ENCODE measurements at places on chromosomes 1 and 21. TPM values are rescaled to one million over a fixed set of nuclear protein-coding genes. Genes with fewer than 3 reads are reported as not detected.

DNA sequence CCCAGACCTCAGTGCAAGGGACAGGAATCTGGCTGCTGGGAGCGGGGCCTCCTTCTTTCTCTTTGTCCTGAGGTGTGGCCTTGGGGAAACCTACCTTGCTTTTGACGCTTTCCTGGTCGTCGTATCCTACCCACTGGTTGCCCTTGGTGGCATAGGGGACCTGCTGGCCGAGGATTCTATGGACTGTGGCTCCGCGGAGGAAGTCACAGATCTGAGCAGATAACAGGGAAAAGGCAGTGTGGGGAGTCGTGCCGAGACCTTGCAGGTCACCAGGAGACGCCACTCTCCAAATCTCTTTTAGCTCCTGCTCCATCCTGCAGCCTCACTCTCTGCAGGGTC lies 4.0 kb upstream of the MYBPH start:
- H3K36me3 ChIP-seq, result no peaks in the 10 kb centered on the region
- DNase-seq, result no peak
- no peak overlapping the region for H3K4me3 ChIP-seq

The UBE2U gene
- not detected for total RNA-seq

DNA sequence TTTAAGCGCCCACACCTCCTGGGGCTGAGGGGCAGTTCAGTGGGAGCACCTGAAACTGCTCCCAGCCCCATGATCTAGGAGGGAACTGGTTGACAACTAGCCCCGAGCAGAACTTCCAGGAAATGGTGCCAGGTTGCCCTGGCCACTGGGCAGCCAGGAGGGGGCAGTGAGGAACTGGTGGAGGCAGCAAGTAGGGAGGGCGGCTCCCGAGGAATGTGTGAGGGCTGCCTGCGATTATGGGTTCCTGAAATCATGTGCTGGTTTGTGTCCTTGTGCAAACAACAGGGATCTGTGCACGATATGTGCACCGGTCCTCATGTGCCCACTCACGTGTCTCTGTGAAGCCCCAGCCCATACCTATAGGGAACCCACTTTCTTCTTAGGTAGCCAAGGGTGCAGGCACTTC lies 9.9 kb downstream of the GPR3 start:
- H3K4me1 ChIP-seq, result no peaks in the 10 kb centered on the region
- H3K27ac ChIP-seq, result peak overlapping the region; percentile 48
- no peaks in the 10 kb centered on the region for H3K27me3 ChIP-seq
- no peak for DNase-seq

- no peak overlapping the region for H3K27ac ChIP-seq
- H3K4me1 ChIP-seq, result peaks cover 10% of the 10 kb centered on the region
- no peak for DNase-seq
Measured at GRCh38 chr1:94011709-94012595, 102.7 kb upstream of the GCLM start.

The S100A16 gene
- total RNA-seq, result not detected

DNA sequence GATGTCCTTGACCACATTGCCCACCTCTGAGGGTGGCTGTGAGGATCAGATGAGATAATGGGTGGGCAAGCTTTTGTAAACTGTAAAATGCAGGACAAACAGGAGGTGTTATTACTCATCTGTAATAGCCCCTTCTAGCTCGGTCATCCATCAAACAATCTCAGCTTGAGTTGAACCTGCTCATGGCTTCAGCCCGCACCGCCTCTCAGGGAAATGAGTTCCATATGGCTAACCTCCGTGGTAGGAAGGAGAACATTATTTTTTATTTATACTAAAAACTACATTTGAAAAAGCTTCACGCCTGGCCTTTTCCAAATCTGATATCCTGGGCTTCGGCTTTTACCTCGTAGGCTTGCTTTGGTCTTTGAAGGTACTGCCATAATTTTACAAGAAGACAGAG lies 116.2 kb upstream of the USP24 start:
- no peaks in the 10 kb centered on the region for H3K4me1 ChIP-seq
- H3K27me3 ChIP-seq, result no peaks in the 10 kb centered on the region
- DNase-seq, result no peak
- H3K4me3 ChIP-seq, result no peak overlapping the region
- H3K36me3 ChIP-seq, result no peaks in the 10 kb centered on the region

DNA sequence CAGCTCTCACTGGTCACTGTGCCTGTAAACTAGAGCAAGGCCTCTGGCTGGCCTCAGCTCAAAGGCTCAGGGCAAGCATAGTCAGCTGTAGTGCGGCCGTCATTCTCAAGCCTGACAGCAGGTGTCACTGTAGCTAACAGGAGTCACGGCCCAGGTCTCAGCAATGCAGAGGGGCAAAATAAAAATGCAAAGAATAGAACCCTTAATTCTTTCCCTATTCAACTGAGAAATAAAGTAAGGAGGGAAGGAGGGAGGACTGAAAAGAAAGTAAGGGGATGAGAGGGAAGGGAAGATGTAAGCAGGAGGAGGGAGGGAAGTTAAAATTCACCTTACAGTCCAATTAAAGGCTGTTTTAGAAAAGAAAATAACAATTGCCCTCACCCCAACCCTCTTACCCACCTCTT lies 106.1 kb downstream of the KIAA0319L start:
- H3K4me1 ChIP-seq, result peaks cover 19% of the 10 kb centered on the region
- H3K4me3 ChIP-seq, result no peak overlapping the region

DNA sequence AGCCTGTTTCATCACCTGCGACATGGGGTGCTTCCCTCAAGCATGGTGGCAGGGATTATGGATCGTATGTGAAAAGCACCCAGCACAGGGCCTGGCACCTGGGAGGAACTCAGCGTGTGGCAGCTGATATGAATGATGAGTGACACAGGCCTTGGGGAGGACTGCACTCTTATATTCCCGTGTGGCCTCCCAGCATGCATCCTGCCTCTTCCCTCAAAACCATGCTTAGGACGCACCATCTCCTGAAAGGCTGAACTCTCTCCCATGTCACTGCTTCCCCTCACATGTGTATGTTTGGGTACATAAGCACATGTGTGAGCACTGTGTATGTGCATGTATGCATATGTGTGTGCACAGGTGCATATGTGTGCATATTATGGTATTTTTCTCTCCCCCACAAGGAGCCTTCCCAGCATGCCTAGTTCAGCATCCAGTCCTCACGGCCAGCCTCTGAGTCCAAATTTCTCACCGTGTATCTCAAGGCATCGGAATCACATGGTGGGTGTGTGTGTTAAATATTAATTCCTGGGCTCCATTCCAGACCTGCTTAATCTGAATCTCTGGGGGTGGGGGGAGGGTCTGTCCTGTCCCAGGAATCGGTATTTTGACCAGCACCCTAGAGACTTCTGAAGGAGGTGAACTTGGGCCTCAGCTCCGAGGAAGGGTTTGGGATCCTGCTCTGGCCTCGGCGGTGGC lies 12.8 kb downstream of the MYOM3 start:
- DNase-seq, result no peak
- no peaks in the 10 kb centered on the region for H3K4me1 ChIP-seq
- no peak overlapping the region for H3K27ac ChIP-seq
- H3K4me3 ChIP-seq, result no peak overlapping the region

The MAPKAPK2 gene
- total RNA-seq, result 74.4 TPM

The GUCA2A gene
- total RNA-seq, result 0.76 TPM

DNA sequence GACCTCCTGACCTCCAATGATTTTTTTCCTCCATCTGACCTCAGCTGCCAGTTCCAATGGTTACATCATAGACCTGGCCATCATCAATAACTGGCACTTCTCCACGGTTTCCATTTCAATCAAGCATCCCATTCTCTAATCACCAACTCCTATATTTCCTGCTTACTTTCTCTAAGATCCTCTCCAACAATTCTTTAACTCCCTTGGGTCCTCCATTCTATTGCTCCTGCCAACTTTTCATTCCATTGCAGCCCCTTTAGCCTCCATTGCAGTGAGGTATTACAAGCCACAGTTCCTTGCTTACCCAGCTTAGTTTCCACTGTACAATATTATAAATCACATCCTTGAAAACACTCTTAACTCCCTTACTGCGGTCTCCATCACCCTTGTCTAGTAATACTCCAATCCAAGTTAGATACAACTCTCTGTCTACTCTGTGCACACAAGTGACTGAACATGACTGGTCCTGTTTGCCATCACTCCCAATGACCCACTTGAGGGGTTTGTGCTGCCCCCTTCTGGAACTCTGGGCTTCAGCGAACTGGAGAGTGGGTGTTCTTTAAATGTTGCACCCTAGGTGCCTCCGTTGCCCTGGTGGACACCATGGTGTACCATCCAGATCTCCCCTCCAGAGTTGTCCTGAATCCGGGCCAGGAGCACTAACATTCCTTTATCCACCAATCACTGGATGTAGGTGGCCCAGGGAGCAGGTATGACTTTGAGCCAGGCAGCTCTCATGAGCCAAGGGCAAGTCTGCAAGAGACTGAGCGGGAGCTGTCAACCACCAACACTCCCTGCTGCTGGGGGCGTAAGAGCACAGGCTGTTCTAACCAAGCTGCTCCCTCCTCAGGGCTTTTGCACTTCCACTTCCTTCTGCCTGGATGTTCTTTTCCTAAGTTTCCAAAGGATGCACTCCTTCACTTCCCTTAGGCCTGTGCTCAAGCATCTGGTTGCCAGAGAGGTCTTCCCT lies 3.7 kb upstream of the FNDC7 start:
- H3K4me3 ChIP-seq, result no peak overlapping the region
- peak; percentile 24 for DNase-seq
- H3K36me3 ChIP-seq, result no peaks in the 10 kb centered on the region
- H3K4me1 ChIP-seq, result peaks cover 21% of the 10 kb centered on the region
- no peaks in the 10 kb centered on the region for H3K27me3 ChIP-seq

The ITLN1 gene
- not detected for total RNA-seq

DNA sequence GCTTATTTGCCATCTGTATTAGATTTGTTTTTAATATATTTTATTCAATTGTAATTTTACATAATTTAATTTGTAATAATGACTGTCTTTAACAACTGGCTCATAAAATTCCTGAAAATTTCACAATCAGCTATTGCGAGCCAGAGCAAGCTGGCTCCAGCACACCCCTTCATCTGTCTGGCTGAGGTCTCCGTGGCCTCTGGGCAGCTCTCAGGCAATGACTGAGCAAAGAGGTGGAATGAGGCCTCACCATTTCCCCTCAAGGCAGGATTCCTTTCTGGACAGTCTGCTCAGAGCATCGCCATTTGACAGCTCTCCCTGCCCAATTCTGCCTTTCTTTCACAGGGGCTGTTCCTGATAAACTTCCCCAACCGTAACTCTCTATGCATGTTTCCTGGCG lies 5.8 kb upstream of the KANK4 start:
- no peaks in the 10 kb centered on the region for H3K36me3 ChIP-seq
- no peaks in the 10 kb centered on the region for H3K27me3 ChIP-seq

DNA sequence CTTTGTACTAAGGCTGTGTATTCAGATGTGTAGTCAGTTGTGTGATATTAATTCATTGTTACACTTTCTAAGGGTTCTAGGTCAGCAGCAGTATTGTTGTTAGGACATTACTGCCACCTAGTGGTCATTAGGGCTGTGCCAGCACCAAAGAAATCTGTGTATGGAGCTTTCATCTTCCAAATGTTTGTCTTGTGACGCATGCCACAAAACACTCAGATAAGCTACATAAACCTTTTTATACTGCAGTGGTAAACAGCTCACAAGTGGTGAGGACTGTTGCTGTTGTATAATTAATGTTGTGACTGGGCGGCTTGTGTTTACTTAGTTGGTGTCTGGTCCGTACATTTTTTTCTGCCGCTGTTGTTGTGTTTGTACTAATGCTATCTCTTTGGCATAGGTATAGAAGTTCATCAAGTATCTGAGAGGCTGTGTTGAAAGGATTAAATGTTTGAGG lies 51.7 kb downstream of the S1PR1 start:
- peaks cover 68% of the 10 kb centered on the region for H3K4me1 ChIP-seq
- no peak overlapping the region for H3K4me3 ChIP-seq
- H3K27ac ChIP-seq, result peak overlapping the region; percentile 20
- peak; percentile 80 for DNase-seq

DNA sequence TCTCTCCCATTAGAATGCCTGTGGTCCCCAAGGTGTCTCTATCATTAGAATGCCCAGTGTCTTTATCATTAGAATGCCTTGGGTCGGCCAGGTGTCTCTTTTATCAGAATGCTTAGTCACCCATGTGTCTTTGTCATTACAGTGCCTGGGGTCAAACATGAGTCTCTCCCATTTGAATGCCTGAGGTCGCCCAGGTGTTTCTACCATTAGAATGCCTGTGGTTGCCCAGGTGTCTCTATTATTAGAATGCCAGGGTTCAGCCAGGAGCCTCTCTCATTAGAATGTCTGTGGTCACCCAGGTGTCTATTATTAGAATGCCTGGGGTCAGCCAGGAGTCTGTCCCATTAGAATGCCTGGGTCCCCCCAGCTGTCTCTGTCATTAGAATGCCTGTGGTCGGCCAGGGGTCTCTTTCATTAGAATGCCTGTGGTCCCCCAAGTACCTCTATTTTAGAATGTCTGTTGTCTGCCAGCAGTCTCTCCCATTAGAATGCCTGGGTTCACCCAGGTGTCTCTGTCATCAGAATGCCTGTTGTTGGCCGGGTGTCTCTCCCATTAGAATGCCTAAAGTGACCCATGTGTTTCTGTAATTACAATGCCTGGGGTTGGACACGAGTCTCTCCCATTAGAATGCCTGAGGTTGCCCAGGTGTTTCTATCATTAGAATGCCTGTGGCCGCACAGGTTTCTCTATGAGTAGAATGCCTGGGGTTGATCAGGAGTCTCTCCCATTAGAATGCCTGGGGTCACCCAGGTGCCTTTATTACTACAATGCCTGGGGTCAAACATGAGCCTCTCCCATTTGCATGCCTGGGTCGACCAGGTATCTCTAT lies 57.1 kb downstream of the RNF187 start:
- no peaks in the 10 kb centered on the region for H3K36me3 ChIP-seq
- H3K27ac ChIP-seq, result no peak overlapping the region
- H3K4me3 ChIP-seq, result no peak overlapping the region
- DNase-seq, result no peak
- H3K4me1 ChIP-seq, result no peaks in the 10 kb centered on the region
- H3K27me3 ChIP-seq, result no peaks in the 10 kb centered on the region

- H3K27me3 ChIP-seq, result no peaks in the 10 kb centered on the region
- no peak overlapping the region for H3K4me3 ChIP-seq
- no peaks in the 10 kb centered on the region for H3K4me1 ChIP-seq
- DNase-seq, result no peak
Measured at GRCh38 chr1:41073971-41074370, 52.4 kb upstream of the SLFNL1 start.

DNA sequence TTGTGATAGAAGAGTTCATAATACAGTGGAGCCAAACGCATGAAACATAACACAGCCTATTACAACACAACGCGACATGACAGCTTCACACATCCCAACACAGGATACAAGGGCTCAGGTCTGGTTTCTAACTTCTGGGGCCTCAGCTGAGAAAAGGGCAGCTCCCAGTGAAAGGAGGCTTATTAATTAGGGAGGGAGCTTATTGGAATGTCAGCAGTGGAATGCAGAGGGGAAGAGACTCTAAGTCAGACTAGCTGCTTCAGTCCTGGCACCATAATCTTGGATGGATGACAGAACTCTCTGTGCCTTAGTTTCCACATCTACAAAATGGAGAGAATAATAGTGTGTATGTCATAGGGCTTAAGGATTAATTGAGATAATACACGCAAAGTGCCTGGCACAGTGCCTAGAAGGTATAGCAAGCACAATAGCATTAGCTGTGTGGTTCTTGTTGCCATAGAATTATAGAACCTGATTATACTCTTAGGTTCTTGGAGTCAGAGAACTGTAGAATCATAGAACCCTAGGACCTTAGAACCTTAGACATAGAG lies 22.7 kb upstream of the SLC2A1 start:
- DNase-seq, result no peak
- H3K27ac ChIP-seq, result no peak overlapping the region
- H3K4me1 ChIP-seq, result no peaks in the 10 kb centered on the region
- no peaks in the 10 kb centered on the region for H3K27me3 ChIP-seq
